ENCODE measurements at places on chromosomes 11 and 22.

DNA sequence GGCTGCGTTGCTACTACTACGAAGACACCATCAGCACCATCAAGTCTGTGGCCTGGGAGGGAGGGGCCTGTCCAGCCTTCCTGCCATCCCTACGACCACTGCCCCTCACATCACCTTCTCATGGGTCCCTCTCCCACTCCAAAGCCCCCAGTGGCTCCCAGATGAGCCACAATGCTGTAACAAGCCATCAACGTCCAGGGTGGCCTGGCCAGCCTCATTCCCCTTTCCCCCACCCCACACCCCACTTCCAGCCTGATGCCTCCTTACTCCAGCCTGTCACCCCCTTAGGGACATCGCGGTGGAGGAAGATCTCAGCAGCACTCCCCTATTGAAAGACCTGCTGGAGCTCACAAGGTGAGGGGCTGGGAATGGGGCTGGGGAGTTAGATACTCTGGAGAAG, 14.9 kb downstream of the NCF4 start:
- DNase-seq = no peak

DNA sequence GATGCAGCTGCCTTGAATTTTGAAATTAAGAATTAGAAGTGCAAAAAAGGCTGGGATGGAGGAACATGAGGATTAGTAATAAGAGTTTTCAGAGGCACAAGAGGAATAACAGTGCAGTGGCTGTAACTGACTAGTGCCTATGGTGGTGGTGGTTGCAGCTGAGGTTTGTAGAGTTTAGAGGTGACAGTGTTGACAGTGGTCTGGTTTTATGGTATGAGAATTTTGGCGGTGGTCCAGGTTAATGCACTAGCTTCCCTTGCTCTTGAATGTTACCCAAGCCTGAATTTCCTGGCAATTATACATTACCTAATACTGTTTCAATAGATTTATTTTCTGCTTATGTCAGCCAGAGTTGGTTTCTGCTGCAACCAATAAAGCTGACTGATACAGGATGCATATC, 112.8 kb upstream of the C11orf87 start:
- DNase-seq = no peak

- DNase-seq = no peak
Measured at GRCh38 chr11:47384498-47384897, 6.2 kb upstream of the SPI1 start.

DNA sequence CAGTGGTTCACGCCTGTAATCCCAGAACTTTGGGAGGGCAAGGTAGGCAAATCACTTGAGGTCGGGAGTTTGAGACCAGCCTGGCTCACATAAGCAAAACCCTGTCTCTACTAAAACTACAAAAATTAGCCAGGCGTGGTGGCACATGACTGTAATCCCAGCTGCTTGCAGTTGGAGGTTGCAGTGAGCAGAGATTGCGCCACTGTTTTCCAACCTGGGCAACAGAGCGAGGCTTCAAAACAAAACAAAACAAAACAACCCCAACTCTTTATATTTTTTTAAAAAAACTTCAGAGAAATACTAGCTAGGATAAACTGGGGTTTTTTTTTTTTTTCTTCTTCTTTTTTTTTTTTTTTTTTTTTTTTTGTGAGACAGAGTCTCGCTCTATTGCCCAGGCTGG, 31.8 kb upstream of the RAPSN start:
- DNase-seq = no peak

DNA sequence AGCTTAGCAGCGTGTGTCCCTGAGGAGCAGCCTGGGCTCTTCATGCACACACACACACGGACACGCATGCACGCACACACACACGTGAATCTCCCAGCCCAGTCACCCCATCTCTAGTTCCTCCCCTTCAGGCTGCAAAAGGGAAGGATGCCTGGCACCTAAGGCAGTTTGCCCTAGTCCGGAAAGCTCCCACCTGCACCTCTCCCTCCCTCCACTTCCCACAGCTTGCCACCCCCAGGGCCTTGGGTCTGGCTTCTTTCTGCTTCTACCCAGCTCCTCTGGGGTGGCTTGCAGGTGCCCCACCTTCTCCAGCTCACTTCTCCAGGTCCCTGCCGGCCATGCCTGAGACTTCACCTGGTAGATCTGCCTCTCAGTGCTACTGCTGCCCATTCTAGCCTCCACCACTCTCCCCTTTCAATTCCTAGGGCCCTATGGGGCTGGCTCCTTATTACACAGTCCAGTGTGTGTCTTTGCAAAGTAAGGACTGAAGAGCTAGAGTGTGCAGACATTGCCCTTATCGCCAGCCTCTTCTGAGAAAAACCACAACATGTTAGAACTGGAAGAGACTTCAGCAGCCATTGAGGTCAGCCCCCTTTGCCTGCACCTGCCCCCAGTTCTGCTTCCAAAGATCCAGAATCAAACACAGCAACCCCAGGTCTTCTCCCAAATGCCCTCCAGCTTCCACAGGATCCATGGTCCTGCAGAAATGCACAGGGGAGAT, 33.5 kb upstream of the CHST1 start:
- no peak for DNase-seq

- DNase-seq = no peak
Measured at GRCh38 chr22:46109474-46110003, 40.8 kb upstream of the PPARA start.

DNA sequence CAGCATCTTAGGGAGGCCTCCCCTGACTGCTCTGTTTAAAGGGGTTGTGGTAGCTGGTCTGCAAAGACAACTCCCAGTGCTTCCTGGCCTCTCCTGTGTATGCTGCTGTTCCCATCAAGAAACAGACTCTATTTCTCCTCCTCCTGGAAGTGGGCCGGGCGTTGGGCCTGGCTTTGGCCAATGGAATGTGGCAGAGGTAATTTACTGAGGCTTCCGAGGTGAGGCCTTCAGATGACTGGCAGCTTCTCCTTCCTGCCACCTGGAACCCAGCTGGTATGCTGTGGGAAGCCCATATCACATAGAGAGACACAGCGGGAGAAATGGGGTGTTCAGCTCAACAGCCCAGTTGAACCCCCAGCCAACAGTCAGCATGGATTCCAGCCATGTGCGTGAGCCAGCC, 25.1 kb upstream of the EIF3D start:
- no peak for DNase-seq

- DNase-seq = no peak
Measured at GRCh38 chr11:64849598-64850356, 5.3 kb upstream of the CDC42BPG start.

DNA sequence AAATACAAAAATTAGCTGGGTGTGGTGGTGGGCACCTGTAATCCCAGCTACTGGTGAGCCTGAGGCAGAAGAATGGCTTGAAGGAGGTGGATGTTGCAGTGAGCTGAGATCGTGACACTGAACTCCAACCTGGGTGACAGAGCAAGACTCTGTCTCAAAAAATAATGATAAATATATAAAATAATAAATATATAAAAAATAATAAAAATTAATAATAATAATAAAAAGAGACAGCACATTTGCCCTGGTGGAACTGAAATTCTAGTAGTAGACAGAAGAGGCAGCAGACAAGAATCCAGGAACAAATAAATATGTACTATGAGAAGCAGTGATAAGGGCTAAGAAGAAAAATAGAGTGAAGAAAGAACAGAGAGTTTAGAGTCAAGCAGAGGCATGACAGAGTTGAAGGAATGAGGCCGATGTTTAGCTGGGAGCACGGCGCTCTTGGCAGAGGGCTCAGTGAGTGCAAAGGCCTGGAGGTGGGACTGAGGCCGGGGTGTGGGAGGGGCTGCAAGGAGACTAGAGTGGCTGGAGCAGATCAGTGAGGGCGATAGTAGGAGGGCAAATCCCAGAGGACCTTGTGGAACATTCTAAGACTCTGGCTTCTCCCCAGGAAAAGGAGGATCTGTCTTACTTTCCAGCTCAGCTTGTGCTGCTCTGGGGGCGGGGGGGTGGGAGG, 410.3 kb downstream of the MN1 start:
- DNase-seq = no peak

DNA sequence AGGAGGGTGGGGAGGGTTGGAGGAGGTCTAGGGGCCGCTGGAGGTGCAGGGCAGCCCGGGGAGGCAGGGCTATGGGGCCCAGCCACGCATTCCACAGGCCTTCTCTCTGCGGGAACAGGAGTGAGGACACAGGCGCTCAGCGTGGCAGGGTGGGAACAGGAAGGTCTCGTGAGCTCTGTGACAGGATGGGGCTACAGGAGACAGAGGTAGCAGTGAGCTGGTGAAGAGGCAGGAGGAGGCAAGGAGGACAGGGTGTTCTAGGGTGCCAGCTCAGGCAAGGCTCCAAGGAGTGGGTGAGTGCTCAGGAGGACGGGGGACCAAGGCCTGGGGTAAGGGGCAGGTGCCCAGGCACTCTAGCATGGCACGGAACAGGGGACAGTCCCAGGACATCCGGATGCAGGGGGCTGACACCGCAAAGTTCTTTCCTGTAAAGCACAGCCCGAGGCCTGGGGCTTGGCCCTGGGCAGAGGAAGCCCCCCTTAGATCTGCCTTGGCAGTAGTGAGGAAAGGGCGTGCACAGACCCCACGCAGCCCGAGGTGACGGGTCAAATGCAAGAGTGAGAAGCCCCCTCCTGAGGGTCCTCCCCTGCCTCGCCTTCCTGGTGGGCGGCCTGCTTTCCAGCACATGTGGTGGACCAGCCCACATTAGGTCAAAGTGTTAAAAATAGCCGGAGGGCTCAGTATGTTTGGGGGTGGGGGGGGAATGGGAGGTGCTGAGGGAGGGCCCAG, 4.7 kb upstream of the NEAT1 start:
- no peak for DNase-seq
